Right atrium auricular region (tissue), 2 donors: ENCODE measurements at places on chromosomes 11 and 22.

- no peak for DNase-seq
Observed at GRCh38 chr11:64722141-64723065, 594 bp downstream of the NRXN2 start.

DNA sequence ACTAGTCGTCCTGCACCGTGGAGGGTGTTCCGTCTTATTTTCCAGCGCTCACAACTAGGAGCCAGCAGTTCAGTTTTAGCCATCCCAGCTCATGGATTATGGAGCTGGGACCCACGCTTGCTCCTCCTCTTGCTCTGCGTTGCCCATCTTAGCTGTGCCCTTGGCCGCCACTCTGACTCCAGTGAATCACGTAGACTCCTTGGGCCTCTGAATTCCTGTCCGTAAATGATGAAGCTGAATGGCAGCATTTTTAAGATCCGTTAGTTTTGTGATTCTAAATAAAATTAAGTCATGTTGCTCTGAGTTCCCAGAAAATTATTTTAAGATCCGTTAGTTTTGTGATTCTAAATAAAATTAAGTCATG lies 23.8 kb downstream of the BCR start:
- no peak for DNase-seq

DNA sequence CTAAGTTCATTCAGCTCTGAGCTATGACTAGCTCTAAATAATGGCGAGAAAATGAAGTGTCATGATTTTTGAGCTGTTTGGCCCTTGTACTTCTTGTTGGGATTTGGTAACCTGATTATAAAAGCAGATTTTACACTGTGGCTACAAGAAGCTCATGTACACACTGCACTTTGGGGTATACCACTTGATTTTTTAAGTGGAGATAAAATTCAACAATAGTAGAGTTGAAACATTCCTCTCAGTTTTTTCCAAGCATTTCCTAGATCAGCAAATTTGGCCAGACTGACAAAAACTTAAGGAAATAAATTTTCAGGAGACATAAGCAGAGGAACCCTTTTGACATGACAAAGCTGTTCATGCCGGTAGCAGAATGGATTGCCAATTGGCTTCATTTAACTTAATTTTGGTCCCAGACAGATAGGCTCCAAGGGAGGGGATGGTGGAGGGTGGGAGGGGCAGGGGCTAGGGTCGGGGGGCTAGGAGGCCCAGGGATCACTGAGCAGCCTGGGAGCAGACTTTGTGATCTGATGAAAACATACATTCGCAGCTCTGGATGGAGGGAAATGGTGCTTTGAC lies 575.9 kb downstream of the METTL15 start:
- no peak for DNase-seq

- DNase-seq = peak; percentile 88
Observed at GRCh38 chr11:130671801-130672700, 223.6 kb downstream of the ADAMTS15 start.

- DNase-seq = no peak
Observed at GRCh38 chr22:19434401-19434800, 2.1 kb downstream of the MRPL40 start.

GRCh38 chr22:33542722-33543121 lies 377.6 kb downstream of the LARGE1 start:
- no peak for DNase-seq

DNA sequence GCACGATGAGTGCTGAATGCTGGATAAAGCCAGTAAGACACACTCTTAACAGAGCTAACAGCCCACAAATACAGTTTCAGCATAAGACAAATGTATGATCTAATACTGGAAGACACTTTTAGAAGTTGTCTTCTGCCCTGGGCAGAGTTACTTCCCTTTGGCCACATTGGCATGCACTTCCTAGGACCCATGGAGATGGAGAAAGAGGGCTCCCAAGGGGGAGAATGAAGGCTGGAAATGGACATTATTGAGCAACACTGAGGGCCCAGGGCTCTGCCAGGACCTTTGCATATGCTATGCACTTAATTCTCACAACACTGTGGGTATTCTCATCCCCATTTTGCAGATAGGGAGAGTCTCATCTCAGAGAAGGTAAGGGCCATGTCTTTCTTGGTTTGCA lies 123.1 kb downstream of the ADAMTS15 start:
- no peak for DNase-seq

- DNase-seq = no peak
Observed at GRCh38 chr22:50173311-50173982, 2.9 kb downstream of the PANX2 start.

DNA sequence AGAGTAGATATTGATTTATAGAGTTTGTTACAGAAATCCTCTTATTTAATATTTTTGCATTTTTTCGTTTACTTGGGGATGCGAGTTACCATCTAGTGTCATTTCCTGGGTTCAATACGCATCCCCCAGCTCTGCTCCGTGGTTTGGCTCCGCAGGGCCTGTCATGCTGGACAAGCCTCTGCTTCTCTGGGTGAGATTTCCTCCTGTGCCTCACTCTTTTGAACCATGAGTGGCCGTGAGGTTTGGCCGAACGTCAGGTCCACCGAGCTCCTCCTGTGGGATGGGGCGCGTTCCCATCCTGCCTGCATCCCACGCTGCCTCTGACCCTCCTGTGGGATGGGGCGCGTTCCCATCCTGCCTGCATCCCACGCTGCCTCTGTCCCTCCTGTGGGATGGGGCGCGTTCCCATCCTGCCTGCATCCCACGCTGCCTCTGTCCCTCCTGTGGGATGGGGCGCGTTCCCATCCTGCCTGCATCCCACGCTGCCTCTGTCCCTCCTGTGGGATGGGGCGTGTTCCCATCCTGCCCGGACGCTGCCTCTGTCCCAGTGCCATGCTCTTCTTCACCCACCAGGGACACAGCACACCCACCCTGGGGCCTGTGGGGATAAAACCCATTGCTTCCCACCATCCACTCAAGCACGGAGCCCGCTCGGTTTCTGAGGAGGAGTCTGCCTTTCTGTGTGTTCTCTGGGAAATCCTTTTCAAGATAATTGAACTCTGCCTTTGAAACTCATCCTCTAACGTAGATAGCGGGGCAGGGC lies 506.8 kb downstream of the BRD1 start:
- DNase-seq = peak; percentile 52

- DNase-seq = no peak
Observed at GRCh38 chr11:31720225-31720624, 90.9 kb downstream of the PAX6 start.

- DNase-seq = no peak
Observed at GRCh38 chr11:113331441-113331840, 17.1 kb downstream of the TTC12 start.

DNA sequence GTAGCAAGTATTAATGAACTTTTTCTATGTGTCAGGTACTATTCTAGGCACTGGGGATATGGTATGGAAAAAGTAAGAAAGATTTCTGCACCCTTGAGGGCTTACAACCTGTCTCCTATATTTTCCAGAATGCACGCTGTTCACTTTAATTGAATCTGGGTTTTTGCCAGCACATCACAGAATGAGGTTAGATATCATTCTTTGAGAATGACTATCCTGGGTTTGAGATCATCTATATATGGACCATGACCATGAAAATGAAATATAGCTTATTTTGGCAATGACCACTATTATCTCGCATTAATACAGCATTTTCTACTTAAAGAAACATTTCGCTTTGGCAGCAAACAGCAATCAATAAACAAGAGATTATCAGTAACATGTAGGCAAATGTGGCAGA lies 46.9 kb downstream of the C11orf71 start:
- no peak for DNase-seq

GRCh38 chr11:122663056-122663740 lies 7.7 kb downstream of the UBASH3B start:
- DNase-seq = no peak

- DNase-seq = no peak
Observed at GRCh38 chr11:46369458-46370152, 11.9 kb upstream of the MDK start.

DNA sequence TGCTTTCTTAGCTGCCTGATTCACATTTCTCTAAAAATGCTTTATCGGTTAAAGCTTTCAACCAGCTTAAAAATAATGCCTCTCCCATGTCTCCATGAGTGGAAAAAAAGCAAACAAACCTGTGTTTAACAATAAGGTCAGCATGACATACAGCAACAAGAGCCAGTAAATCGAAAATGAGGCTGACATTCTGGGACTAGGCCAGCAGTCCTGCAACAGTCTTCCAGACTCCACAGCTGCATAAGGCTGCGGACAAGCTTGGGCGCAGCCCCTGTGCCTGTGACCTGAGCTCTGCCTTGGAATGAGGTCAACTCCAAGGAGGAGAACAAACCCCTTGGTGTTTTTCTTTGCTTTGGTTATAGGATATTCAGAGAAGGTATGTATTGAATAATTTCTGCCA lies 95.5 kb downstream of the PGR start:
- peak; percentile 67 for DNase-seq

DNA sequence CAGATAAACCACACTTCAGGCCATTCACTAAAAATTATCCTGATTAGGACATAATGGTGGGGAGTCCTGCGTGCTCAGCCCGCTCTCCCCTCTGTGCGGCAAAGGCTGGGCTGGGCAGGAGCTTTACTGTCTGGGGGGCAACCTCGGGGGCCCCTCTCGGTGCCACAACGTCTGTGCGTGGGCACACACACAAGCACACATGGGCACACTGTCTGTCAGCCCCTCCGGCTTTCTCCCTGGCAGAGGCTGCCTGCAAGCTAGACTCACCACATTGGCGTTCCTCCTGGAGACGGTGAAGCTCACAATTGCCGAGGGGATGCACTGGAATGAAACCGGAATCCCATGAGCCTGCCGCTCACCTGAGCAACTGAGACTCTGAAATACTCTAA lies 5.2 kb downstream of the MLC1 start:
- DNase-seq = no peak

DNA sequence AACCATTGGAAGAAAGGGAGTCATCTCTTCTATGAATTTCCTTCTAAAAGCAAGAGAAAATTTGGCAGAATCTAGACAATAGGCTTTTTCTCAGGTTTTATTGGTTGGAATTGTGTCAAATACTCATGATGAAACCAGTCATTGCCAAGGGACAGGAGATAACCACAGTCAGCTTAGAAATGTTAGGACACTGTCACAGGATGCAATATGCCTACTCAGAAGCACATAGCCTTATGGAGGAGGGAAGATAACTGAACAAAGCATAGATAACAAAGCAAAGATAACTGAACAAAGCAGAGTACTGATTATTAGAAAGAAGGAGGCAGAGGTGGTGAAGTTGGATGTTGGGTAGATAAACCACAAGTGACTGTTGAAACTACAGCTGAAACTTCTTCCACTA lies 303.5 kb upstream of the PDGFD start:
- DNase-seq = no peak

DNA sequence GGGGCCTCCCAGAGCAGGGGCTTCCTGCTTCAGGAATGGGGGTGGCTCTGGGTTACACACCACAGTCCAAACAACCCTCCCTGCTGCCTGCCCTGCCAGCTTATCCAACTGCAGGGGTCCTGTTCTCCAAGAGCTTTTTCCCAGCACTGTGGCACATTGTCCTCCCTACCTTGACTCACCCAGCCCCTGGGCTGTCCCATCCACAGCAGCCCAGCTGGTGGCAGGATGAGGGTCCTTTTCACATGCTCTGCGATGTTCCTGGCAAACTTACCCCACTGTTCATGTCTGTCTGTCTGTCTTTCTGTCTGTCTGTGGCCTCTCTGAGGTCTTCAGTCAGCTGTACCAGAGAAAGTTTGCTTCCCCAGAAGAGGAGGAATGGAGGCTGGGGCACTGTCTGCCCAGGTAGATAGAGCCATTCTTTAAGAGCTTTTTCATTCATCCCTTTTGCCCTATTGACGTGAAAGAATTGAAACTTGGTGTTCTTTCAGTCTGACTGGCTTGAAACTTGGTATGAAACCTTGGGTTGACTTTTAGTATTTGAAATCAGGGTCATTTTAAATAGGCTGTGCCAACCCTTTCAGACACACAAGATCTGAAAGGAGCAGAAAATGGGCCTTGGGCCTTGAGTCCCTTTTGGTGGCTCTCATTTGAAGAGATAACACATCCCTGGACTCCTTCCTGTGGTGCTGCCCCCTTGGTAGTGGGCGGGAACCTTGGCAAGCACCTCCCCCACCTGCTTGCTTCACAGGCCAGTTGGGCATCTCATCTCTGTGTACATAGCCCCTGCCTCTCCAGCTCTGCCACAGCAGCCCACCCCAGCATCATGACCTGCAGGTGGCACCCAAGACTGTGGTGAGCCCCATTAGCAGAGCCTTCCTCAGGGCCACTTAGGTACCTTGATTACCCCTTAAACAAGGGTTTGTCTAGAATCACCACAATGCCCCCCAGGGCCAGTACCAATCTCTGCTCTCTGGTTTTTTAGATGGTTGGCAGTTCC lies 74.6 kb upstream of the SUSD2 start:
- DNase-seq = no peak

GRCh38 chr11:116579031-116579653 lies 193.6 kb downstream of the BUD13 start:
- DNase-seq = no peak

DNA sequence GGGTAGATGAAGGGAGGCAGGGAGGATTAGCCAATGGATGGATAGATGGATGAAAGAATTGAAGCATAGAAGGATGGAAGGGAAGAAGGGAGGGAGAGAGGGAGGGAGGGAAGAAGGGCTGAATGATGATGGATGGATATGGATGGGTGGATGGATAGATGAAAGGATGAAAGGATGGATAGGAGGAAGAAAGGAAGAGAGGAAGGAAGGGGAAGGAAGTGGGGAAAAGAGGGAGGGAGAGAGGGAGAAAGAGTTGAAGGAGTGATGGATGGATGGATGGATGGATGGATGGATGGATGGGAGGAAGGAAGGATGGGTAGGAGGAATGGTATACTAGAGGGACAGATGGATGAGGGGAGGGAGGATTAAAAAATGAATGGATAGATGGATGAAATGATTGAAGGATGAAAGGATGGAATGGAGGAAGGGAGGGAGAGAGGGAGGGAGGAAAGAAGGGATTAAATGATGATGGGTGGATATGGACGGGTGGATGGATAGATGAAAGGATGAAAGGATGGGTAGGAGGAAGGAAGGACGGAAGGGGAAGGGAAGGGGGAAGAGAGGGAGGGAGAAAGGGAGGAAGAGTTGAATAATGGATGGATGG lies 145.9 kb downstream of the MN1 start:
- DNase-seq = no peak

DNA sequence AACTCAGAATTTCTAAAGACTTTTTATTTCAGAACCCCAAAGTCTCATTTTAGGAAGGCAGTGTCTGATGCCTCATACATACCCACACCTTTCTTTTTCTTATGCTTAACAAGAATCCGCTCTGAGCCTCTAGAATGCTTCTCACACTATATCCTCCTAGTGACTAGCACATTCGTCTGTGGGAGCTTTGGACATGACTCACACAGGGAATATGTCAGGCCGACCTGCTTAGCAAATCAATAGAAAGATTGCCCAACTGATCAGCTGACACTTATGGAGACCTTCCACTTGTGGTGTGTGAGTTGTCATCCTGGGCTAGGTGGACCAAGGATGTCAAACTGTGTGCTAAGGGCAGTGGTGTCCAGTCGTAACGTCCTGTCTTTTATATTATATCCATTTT lies 129.9 kb upstream of the TTC12 start:
- peak; percentile 56 for DNase-seq

DNA sequence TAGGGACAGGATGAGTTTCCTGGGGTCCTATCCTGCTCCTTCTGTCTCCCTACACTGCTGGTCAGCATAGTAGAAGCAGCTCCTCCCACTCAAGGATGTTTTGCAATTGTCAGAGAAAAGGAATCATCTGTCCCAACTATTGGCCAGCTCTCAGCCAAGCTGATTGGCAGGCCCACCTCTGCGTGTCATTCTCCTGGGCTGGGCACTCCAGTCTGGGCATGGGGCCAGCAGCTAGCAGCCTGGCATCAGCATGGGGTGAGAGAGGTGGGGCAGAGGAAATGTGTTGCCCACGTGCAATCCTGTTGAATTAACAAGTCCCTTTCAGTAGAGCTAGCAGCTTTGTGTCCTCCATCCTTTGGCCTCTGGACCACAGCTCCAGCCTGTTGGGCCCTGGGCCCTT lies 14.1 kb downstream of the ANKK1 start:
- peak; percentile 61 for DNase-seq
